ENCODE measurements at places on chromosomes 12 and 14.

GRCh38 chr12:64752833-64753238 lies 6.4 kb downstream of the GNS start:
- no peak for DNase-seq

DNA sequence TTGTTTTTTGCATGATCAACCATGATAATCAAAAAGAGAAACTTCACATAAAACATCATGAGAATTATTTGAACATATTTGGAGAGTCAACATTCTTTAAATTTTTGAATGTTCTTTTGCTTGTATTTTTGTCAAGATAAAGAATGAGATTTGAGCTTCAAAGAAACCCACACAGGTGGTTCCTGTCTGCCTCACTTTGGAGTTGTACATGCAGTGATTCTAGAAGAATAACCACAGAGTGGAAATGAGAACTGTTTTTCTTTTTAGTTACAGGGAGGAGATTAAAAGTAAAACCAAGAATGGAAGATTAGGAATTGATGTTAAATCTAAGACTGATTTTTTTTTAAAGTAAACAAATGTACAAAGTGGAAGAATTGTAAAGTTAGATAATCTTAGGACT lies 2.3 kb upstream of the ZNF705A start:
- no peak for DNase-seq

GRCh38 chr14:54665946-54666345 lies 99.0 kb downstream of the SAMD4A start:
- no peak for DNase-seq

DNA sequence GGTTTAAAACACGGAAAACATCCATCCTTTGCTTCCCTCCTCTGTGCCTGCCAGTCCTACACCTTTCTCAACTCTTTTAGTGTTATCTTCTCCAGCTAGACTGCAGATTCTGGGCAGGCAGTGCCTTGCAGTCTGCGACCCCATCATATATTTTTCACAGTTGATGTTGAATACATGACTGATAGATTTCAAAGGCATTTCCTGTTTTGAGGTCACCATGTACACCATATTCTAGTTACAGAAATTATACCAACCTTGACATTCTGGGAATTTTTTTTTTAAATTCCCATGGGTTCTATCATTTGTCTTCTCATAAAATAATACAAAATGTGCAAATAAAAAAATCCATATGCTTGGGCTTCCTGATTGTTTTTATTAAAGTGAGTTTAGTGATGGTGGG lies 16.6 kb downstream of the SOCS2 start:
- no peak for DNase-seq

GRCh38 chr12:12210416-12210815 lies 56.4 kb downstream of the LRP6 start:
- DNase-seq: no peak

DNA sequence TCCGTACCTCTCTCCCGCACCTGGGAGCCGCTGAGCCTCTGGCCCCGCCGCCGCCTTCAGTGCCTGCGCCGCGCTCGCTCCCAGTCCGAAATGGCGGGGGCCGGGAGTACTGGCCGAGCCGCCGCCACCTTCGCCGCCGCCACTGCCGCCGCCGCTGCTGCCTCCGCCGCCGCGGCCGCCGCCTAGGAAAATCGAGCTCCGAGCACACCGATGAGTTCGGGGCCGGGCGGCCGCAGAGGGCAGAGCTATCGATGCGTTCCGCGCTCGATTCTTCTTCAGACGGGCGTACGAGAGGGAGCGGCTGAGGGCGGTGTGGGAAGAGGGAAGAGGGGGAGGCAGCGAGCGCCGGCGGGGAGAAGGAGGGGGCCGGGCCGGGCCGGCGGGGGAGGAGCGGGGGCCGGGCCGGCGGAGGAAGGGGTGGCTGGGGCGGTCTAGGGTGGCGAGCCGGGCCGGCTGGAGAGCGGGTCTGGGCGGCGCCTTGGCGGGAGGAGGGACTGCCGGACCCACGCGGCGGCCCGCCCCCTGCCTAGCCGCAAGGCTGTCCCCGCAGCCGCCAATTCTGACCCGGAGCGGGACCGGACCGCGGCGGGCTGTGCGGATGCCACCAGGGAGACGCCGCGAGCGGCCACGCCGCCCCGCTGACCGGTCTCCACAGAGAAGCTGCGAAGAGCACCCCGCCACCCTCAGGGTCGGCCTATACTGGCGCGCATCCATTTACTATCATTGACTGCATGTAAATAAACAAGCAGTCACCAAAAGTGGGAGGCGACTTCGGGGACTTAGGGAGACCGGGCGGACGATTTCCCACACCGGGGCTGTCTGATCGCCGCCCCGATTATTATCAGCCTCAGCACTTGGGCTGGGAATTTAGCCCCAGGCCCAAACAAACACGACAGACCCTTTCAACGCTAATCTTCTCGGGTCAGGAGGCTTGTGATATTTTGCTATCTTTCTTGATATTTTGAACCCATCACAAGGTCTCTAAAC lies at the start of gene KRAS:
TSS of gene KRAS (minus strand) at position 186 of the 987 bp plus-strand sequence.
- peak; percentile 99 for DNase-seq

GRCh38 chr12:109949089-109949488 lies 47.1 kb downstream of the GIT2 start:
- no peak for DNase-seq

DNA sequence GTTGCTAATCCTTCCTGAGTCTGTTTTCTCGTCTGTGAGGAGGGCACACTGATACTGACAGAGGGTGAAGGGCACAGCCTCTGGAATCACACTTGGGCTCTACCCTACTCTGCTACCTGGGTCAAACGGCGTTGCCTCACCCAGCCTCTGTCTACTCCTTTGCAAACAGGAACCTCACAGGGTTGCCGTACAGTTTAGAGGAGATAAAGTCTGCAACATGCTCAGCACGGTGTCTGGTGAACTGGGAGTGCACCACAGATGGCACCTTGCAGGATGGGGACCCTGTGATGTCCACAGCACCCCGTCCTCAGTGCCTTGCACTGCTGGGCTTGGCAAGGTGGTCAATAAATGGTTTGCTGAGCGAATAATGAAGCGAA lies 38.3 kb downstream of the TESC start:
- no peak for DNase-seq

DNA sequence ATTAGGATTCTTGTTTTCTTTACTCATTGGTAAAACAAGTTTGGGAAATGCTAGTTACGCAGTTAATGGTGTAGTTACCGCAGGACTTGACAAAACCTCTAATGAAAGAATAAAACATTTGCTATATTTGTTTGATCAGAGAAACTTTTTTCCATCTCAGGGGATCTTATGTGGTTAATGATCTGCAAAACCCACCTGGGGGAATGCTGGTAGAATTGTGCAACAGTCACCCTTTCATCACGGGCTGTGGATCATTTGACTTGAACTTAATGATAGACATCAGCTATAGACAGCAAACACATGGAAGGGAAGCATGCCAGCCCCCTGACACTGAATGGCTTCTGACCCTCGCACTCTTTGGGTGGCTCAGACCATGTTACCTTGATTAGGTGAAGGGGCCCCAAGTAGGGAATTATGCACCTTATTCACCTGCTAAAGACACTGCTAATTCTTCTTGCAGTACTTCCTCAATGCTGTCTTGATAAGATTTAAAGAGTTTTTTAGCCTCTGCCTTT lies 84.2 kb downstream of the PDE3A start:
- no peak for DNase-seq

DNA sequence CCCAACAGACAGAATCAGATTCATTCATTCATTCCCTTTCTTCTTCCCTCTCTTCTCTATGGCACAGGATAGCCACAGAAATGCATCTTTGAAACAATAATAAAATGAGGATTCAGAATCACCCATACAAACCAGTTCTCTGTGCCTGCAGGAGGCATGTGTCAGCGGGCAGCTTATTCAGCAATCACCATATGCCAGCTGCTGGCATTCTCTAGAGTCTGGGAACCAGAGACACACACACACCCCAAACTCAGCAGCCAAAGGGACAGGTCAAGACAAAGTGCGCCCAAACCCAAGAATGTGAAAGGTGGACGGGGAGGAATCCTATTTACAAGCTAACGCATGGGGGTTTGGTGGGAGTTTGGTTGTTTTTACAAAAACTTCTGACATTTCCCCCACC lies 14.1 kb downstream of the ARF3 start:
- no peak for DNase-seq

- no peak for DNase-seq
Measured at GRCh38 chr12:116244474-116245090, 32.9 kb downstream of the MED13L start.

- no peak for DNase-seq
Measured at GRCh38 chr12:38386205-38386985, 69.8 kb downstream of the ALG10B start.

DNA sequence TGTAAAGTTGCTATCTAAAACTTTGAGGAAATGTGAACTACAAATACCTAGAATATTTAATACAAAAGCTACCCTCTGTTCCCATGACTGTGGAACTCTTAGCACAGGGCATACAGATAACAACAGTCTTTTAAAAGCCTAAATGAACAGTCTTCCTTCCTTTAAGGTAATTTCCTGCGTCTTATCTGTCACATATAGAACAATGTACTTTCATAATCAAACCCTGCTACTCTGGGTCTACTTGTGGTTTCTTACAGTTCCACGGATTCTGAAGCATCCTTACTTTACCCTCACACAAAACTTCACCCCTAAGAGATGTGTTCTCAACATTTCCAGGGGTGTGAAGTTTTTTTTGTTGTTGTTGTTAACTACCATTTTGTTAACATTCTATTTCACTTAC lies 5.1 kb downstream of the PKP2 start:
- no peak for DNase-seq

GRCh38 chr12:126210448-126210847 lies 1145.2 kb downstream of the AACS start:
- DNase-seq: no peak

- DNase-seq: no peak
Measured at GRCh38 chr12:84336231-84336630, 576.4 kb downstream of the SLC6A15 start.

- DNase-seq: no peak
Measured at GRCh38 chr12:101962486-101962885, 85.1 kb downstream of the DRAM1 start.

GRCh38 chr12:32483993-32484392 lies 84.6 kb downstream of the FGD4 start:
- DNase-seq: no peak

DNA sequence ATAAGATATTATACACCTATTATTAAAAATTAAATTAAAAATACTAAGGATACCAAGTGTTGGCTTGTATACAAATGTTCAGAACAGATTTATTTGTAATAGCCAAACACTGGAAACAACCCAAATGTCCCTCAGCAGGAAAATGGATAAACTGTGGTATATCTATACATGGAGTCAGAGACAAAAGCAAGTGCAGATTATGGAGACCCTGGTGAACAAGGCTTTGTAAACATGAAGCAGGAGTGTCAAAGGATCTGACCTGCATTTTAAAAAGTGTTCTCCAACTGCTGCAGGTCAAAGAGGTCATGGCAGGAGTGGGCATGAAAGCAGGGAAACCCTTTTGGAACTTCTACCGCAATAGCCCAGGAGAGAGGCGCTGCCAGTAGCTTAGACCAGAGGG lies 181.6 kb downstream of the STXBP6 start:
- DNase-seq: no peak

GRCh38 chr14:53651096-53651740 lies 305.4 kb downstream of the BMP4 start:
- no peak for DNase-seq

- peak; percentile 6 for DNase-seq
Measured at GRCh38 chr14:102238131-102238530, 66.8 kb downstream of the MOK start.

Measured in aorta (tissue), 5 donors.